ENCODE measurements at places on chromosomes 3 and 15. TPM values are rescaled to one million over a fixed set of nuclear protein-coding genes. Genes with fewer than 3 reads are reported as not detected.

DNA sequence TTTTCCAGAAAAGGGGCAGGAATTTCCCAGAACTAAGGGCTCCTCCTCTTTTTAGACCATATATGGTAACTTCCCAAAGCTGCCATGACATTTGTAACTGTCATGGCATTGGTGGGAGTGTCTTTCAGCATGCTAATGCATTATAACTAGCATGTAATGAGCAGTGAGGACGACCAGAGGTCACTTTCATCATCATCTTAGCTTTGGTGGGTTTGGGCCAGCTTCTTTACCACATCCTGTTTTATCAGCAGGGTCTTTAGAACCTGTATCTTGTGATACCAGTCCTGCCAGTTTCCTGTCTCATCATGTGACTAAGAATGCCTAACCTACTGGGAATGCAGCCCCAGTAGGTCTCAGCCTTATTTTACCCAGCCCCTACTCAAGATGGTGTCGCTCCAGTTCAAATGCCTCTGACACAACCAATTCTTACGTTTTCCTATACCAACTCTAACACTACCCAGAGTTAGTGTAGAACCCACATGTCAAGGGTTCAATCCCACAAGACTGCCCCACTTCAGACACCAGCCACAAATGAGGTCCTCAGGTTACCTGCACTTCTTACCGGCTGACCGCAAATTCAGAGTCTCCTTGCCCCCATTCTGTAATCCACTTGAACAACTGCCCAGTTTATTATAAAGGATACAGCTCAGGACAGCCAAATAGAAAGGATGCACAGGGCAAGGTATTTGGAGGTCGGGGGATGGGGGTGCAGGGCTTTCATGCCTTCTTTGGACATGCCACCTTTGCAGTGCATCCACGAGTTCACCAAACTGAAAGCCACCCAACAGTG is 17.7 kb downstream of the FOXB1 start:
- H3K27me3 ChIP-seq: peaks cover 4% of the 10 kb centered on the region
- no peak overlapping the region for H3K27ac ChIP-seq

- no peaks in the 10 kb centered on the region for H3K4me1 ChIP-seq
- H3K27ac ChIP-seq: no peak overlapping the region
- no peak overlapping the region for H3K4me3 ChIP-seq
- H3K36me3 ChIP-seq: no peaks in the 10 kb centered on the region
- DNase-seq: no peak
Measured at GRCh38 chr3:64039981-64040733, 16.9 kb upstream of the PSMD6 start.

SLC28A1 gene
- not detected for polyA plus RNA-seq

TNNC1 gene
- polyA plus RNA-seq: 0.73 TPM

CLDN16 gene
- not detected for polyA plus RNA-seq

RARRES1 gene
- not detected for polyA plus RNA-seq

PCYT1A gene
- 12.8 TPM for polyA plus RNA-seq

KCNH8 gene
- not detected for polyA plus RNA-seq

ZNF80 gene
- 0.35 TPM for polyA plus RNA-seq

All from naive thymus-derived CD4-positive, alpha-beta T cell (primary cell).